Heart right ventricle (tissue), 16 donors: ENCODE measurements at places on chromosomes 11 and 22.

DNA sequence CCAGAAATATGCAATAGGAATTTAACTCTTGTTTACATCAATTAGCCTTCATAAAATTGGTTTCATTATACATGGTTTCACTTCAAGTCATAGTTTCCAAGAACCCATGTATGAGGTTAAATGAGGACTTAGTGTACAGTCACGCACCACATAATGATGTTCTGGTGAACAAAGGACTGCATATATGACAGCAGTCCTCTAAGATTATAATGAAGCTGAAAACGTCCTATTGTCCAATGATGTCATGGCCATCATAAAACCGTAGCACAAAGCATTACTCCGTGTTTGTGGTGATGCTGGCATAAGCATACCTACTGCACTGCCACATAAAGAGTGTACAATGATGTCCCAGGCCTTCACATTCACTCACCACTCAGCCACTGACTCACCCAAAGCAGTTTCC, 31.1 kb downstream of the SMCO4 start:
- H3K4me1 ChIP-seq = peaks cover 17% of the 10 kb centered on the region
- no peaks in the 10 kb centered on the region for H3K36me3 ChIP-seq
- H3K27ac ChIP-seq = no peak overlapping the region
- no peaks in the 10 kb centered on the region for H3K27me3 ChIP-seq

DNA sequence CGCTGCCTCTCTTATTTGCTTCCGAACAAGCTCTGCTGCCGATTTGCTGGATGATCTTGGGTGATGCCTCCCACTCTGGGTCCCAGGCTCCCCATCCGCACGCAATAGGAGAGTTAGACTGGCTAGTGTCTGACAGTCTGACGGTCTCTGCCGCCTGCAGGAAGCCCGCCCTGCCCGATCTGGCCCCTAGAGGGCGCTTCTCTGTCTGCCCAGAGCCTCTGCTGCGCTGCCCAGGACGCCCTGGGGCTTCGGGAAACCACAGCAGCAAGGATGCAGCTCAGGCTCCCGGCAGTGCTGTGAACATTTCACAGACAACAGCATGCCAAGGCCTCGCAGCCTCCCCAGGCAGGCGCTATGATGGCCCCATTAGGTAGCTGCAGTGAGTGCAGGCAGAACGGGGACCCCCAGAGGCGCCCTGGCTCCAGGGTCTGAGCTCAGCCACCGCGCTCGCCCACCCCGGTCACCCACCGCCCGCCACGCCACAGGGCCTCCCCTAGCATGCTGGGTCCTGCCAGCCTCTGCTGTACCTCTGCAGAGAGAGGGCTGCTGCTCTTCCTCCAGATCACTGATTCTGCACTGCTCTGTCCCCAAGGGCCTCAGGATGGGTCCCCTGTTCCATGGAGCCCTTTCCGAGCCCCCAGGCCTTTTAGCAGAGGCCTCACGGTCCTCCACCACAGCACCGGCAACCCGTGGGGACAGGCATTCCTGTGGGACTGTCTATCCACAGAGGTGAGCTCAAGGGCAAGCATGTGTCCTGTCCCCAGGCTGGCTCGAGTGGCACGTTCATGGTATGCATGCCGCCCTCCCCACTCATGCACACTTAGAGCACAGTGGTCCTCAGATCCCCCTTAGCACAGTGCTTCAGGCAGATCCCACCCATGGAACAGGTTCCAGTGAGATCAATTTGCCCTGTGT, 4.3 kb upstream of the BAIAP2L2 start:
- peaks cover 10% of the 10 kb centered on the region for H3K4me1 ChIP-seq
- H3K27me3 ChIP-seq = no peaks in the 10 kb centered on the region
- no peak overlapping the region for H3K27ac ChIP-seq
- DNase-seq = peak; percentile 83
- no peaks in the 10 kb centered on the region for H3K36me3 ChIP-seq

DNA sequence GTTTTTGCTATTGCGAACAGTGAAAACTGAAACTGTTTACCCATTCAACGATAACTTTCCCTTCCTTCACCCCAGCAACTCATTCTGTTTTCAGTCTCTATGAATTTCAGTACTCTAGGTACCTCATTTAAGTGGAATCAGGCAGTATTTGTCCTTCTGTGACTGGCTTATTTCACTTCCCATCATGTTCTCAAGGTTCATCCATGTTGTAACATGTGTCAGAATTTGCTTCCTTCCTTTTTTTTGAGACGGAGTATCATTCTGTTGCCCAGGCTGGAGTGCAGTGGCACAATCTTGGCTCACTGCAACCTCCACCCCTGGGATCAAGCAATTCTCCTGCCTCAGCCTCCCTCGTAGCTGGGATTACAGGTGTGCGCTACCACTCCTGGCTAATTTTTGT, 23.7 kb downstream of the HTR3B start:
- no peaks in the 10 kb centered on the region for H3K36me3 ChIP-seq
- peaks cover 19% of the 10 kb centered on the region for H3K27me3 ChIP-seq
- no peak for DNase-seq
- no peak overlapping the region for H3K27ac ChIP-seq
- no peak overlapping the region for H3K4me3 ChIP-seq

DNA sequence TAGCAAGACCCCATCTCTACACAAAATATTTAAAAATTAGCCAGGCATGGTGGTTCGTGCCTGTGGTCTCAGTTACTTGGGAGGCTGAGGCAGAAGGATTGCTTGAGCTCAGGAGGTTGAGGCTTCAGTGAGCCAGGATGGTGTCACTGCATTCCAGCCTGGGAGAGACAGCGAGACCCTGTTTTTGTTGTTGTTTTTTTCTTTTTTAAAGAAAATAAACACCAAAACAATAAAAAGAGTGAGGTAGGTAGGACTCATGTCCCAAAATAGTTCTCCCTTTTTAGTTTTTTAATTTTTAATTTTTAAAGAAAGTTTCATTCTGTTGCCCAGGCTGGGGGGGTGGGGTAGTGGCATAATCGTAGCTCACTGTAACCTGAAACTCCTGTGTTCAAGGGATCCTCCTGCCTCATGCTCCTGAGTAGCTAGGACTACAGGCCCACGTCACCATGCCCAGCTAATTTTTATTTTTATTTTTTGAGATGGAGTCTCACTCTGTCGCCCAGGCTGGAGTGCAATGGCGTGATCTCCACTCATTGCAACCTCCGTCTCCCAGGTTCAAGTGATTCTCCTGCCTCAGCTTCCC, 25.5 kb upstream of the MALAT1 start:
- H3K4me1 ChIP-seq = peaks cover 57% of the 10 kb centered on the region
- no peak for DNase-seq
- no peaks in the 10 kb centered on the region for H3K36me3 ChIP-seq
- peak overlapping the region; percentile 100 for H3K27ac ChIP-seq

GRCh38 chr11:87444993-87445392, 407.3 kb downstream of the TMEM135 start:
- no peak overlapping the region for H3K27ac ChIP-seq
- H3K4me1 ChIP-seq = no peaks in the 10 kb centered on the region
- no peak overlapping the region for H3K4me3 ChIP-seq
- no peaks in the 10 kb centered on the region for H3K27me3 ChIP-seq
- no peak for DNase-seq

GRCh38 chr22:36180928-36181327, 20.4 kb upstream of the APOL3 start:
- no peak overlapping the region for H3K27ac ChIP-seq
- H3K27me3 ChIP-seq = no peaks in the 10 kb centered on the region
- no peak for DNase-seq
- H3K4me1 ChIP-seq = peaks cover 3% of the 10 kb centered on the region
- H3K36me3 ChIP-seq = no peaks in the 10 kb centered on the region

DNA sequence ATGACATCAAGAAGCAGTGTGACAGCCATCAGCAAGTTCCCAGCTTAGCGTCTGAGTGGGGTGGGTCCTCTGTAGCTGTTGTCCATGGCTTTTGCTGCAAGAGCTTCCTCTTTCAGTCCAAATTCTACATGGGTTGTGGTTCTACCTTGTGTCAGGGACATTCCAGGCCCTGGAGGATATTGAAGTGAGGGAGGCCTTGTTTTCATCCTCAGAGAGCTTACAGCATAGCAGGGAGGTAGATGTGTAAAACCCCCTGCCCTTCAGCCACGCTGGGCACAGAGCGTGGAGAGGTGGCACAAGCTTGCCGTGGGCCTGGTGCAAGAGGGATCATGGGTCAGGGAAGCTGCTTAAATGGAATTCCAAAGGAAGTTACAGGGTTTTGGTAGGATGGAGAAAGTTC, 93.9 kb downstream of the GRIK4 start:
- no peak overlapping the region for H3K4me3 ChIP-seq
- peaks cover 8% of the 10 kb centered on the region for H3K4me1 ChIP-seq
- no peak for DNase-seq
- no peaks in the 10 kb centered on the region for H3K36me3 ChIP-seq
- H3K27me3 ChIP-seq = no peaks in the 10 kb centered on the region

- peak; percentile 78 for DNase-seq
- H3K36me3 ChIP-seq = no peaks in the 10 kb centered on the region
- H3K4me1 ChIP-seq = peaks cover 35% of the 10 kb centered on the region
- no peak overlapping the region for H3K27ac ChIP-seq
Observed at GRCh38 chr11:69700278-69701140, 3.3 kb downstream of the FGF19 start.

- H3K36me3 ChIP-seq = no peaks in the 10 kb centered on the region
- DNase-seq = no peak
- H3K27me3 ChIP-seq = no peaks in the 10 kb centered on the region
- H3K27ac ChIP-seq = no peak overlapping the region
- H3K4me3 ChIP-seq = no peak overlapping the region
Observed at GRCh38 chr11:94533206-94533605, 10.5 kb upstream of the FUT4 start.

DNA sequence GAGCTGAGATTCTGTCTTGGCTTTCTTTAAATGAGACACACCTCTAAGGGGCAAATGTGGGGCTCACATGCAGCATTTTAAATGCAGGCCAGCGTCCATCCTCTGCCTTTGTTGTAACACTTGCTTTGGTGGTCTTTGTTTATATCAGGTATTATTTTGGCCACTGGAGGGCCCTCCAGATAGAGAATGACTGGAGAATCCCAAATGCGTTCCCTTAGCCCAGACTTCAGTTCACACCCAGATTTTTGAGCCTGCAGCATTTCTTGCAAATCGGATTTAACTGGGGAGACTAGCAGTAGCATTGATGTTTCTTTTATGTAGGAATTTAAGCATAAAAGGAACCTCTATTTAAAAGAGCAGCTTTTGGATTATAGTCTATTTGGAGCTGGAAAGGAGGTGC, 200.2 kb upstream of the SORL1-AS1 start:
- peaks cover 7% of the 10 kb centered on the region for H3K4me1 ChIP-seq
- no peaks in the 10 kb centered on the region for H3K36me3 ChIP-seq
- no peak overlapping the region for H3K27ac ChIP-seq
- H3K4me3 ChIP-seq = no peak overlapping the region

DNA sequence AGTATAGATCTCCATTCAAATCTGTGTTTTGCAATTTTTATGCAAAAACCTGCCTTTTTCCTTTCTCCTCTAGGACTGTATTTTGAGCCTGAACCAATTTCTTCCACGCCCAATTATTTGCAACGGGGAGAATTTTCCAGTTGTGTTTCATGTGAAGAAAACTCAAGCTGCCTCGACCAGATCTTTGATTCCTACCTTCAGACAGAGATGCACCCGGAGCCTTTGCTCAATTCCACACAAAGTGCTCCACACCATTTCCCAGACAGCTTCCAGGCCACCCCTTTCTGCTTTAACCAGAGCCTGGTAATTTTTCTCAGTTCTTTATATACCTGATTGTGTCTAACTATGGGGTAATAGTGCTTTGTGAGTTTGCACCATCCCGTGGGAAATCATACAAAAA, 8.0 kb downstream of the POU2AF3 start:
- H3K27me3 ChIP-seq = no peaks in the 10 kb centered on the region
- no peaks in the 10 kb centered on the region for H3K4me1 ChIP-seq

GRCh38 chr11:15379483-15379882, 264.8 kb downstream of the INSC start:
- DNase-seq = no peak
- H3K36me3 ChIP-seq = no peaks in the 10 kb centered on the region
- H3K27ac ChIP-seq = no peak overlapping the region
- H3K4me1 ChIP-seq = no peaks in the 10 kb centered on the region
- no peak overlapping the region for H3K4me3 ChIP-seq

- H3K27me3 ChIP-seq = no peaks in the 10 kb centered on the region
- no peaks in the 10 kb centered on the region for H3K36me3 ChIP-seq
- no peak overlapping the region for H3K4me3 ChIP-seq
- peaks cover 9% of the 10 kb centered on the region for H3K4me1 ChIP-seq
- no peak for DNase-seq
- H3K27ac ChIP-seq = peak overlapping the region; percentile 49
Observed at GRCh38 chr11:3022300-3022967, 30.3 kb upstream of the NAP1L4 start.

DNA sequence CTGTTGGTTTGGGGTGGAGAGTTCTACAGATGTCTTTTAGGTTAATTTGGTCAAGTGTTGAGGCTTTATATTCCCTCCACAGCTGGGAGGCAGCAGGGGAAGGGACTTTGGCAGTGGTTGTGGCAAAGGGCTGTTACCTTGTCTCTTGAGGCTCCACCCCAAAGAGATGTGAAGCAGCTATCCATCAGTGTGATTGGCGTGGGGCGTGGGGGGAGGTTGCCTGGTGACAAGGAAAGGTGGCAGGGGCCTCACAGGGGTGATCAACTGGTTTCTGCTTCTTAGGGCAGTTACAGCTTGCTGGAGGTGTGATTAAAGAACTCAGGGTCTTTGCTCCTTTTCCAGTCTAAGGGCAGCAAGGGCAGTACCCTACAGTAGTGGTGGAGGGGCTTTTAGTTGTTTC, 59.3 kb downstream of the FANCF start:
- no peak for DNase-seq
- no peaks in the 10 kb centered on the region for H3K36me3 ChIP-seq
- H3K4me1 ChIP-seq = no peaks in the 10 kb centered on the region
- H3K4me3 ChIP-seq = no peak overlapping the region
- H3K27ac ChIP-seq = no peak overlapping the region

DNA sequence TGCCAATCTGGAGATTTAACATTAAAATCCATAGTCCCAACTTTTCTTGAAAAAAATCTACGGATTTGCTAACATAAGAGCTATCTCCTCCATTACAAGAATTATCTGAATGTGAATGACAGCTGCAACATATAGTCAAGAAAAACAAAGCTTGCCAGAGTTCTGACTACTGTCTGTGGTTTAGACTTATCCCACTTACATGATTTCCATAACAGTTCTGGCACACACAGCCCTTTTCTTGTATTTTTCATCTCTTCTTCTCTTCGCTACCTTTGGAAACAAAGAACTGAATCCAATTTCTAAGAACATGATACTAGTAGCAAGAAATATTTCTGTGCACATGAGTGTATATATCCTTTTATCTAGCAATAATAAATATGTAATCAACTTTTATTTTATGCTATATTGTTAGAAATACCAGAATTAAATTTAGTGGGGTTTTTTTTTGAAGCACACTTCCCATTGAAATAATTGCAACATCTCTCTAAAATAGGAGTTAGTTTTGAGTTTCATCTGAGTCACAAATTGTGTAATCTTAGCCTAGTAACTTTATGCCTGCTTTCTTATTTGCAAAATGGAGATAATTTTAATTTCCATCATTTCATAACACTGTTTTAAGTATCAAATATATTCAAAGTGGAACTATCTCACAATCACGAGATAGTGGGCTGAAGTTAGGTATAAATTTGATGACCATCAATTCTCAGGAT, 1217.6 kb downstream of the JRKL start:
- no peaks in the 10 kb centered on the region for H3K36me3 ChIP-seq
- H3K4me3 ChIP-seq = no peak overlapping the region
- no peak for DNase-seq
- H3K27ac ChIP-seq = no peak overlapping the region

GRCh38 chr11:121556937-121557336, 104.2 kb upstream of the SORL1-AS1 start:
- H3K4me3 ChIP-seq = no peak overlapping the region
- no peaks in the 10 kb centered on the region for H3K4me1 ChIP-seq
- H3K36me3 ChIP-seq = no peaks in the 10 kb centered on the region
- H3K27ac ChIP-seq = no peak overlapping the region
- H3K27me3 ChIP-seq = no peaks in the 10 kb centered on the region
